NCI-H526 (cell line): ENCODE measurements at places on chromosomes 1 and 21.

- DNase-seq: peak; percentile 77
These were observed 550 bp downstream of the ARHGEF16 start for GRCh38 chr1:3454811-3455618.

GRCh38 chr1:11640101-11640500 is 14.1 kb downstream of the FBXO2 start:
- DNase-seq: no peak

GRCh38 chr1:27598295-27598687 is 5.7 kb downstream of the AHDC1 start:
- no peak for DNase-seq

GRCh38 chr1:211788626-211789025 is 41.9 kb downstream of the LPGAT1 start:
- no peak for DNase-seq

DNA sequence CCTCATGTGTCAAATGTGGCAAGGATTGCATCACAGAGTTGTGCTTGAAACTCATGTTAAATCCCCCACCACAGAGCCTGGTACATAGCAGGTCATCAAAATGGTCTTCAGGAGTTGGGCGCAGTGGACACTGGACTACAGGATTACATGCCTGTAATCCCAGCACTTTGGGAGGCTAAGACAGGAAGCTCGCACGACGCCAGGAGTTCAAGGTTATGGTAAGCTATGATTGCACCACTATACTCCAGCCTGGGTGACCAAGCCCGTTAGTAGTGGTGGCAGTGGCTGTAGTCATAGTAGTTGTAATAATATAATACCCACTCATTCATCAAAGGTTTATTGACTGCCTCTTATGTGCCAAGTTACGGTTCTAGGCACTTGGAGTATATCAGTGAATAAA is 123.4 kb upstream of the IRF2BP2 start:
- no peak for DNase-seq

- DNase-seq: peak; percentile 41
These were observed 75.7 kb upstream of the KCNJ15 start for GRCh38 chr21:38181096-38181495.

GRCh38 chr1:201068976-201069375 is 43.2 kb downstream of the CACNA1S start:
- no peak for DNase-seq

DNA sequence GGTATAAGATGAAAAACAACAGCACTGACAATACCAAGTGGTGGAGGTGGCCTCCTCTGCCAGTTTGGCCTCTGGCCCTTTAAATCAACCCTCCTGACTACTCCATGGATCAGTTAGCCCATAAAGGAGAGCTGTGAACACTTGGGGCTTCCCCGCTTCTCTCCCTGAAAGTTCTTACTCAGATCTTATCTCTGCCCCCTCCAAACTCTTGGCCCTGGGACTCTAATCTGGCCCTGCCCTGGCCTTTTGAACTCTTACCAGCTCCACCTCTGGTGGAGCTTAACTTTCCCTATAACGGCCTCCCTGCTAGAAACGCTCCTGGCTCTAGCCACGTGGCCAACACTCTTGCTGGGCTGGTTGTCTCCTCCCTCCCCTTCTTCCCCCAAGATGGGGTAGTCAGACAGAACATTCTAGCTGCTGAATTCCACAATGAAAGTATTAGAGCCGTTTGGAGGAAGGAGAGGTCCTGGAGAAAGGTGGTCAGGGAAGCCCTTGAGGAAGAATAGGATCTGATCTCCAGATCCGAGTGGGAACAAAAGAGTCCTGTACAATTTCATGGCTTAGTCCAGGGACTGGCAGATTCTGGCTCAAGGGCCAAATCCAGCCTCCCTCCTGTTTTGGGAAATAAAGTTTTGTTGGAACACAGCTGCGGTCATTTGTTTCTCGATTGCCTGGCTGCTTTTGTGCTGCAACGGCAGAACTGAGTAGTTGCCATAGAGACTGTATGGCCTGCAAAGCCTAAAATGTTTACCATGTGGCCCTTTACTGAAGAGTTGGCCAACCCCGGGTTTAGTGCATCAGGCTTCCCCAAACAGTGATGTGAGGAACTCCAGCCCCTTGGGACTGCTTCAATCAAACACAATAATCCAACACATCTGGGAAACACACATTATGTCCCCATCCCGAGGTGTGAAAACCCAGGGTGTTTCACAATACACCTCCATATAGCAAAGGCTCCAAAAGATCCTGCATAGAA is 9.5 kb upstream of the PIGR start:
- no peak for DNase-seq

DNA sequence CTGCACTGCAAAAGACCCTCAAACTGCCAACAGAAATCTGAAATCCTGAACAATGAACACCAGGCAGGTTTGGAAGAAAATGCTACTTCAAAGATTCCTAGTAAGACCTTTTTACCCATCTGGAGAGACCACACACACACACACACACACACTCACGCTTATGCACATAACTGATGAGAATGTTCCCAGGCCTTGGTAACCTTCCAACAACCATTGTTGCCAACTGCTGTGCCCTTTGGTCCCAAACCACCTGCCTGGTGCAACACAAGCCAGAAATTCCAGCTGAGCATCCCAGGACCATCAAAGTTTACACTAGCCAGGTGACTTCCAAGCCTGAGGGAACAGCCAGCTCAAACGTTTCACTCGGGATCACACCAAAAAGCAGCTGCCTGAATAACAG is 56.9 kb downstream of the SEC16B start:
- DNase-seq: no peak
